Stimulated activated CD8-positive, alpha-beta memory T cell treated with anti-CD3 and anti-CD28 coated beads, Interleukin-4, amount 100 ng/mL, for 1 hour (primary cell): ENCODE measurements at places on chromosomes 11 and 22.

DNA sequence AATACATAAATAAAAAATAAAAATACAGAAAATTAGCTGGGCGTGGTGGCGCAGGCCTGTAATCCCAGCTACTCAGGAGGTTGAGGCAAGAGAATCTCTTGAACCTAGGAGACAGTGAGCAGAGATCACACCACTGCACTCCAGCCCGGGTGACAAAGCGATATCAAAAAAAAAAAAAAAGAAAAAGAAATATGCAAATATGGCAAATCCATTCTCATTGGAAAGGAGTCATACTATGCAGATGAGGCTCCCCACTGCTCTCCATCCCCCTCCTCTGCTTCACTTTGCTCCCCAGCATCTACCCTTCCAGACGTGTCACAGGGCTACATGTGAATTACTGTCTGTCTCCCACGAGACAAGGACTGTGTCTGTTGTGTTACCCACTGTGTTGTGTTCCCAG, 36.3 kb upstream of the PDGFB start:
- no peak for DNase-seq

GRCh38 chr11:134524896-134525845, 113.1 kb upstream of the B3GAT1 start:
- DNase-seq, result no peak

- DNase-seq, result no peak
These were observed 4.8 kb upstream of the SUN2 start for GRCh38 chr22:38760477-38761201.

DNA sequence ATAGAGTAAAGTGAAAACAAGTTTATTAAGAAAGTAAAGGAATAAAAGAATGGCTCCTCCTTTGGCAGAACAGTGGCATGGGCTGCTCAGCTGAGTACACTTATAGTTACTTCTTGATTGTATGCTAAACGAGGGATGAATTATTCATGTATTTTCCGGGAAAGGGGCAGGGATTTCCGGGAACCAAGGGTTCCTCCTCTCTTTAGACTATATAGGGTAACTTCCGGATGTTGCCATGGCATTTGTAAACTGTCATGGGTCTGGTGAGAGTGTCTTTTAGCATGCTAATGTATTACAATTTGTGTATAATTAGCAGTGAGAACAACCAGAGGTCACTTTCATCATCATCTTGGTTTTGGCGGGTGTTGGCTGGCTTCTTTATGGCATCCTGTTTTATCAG, 23.5 kb upstream of the SPTY2D1 start:
- DNase-seq, result no peak

- DNase-seq, result no peak
These were observed 53.4 kb upstream of the ANO1 start for GRCh38 chr11:70024773-70025045.

- DNase-seq, result no peak
These were observed 24.9 kb upstream of the CBX7 start for GRCh38 chr22:39177456-39177775.

GRCh38 chr22:16933291-16934282, 74.4 kb downstream of the GAB4 start:
- no peak for DNase-seq

GRCh38 chr11:30801357-30801756, 215.2 kb upstream of the MPPED2 start:
- no peak for DNase-seq

DNA sequence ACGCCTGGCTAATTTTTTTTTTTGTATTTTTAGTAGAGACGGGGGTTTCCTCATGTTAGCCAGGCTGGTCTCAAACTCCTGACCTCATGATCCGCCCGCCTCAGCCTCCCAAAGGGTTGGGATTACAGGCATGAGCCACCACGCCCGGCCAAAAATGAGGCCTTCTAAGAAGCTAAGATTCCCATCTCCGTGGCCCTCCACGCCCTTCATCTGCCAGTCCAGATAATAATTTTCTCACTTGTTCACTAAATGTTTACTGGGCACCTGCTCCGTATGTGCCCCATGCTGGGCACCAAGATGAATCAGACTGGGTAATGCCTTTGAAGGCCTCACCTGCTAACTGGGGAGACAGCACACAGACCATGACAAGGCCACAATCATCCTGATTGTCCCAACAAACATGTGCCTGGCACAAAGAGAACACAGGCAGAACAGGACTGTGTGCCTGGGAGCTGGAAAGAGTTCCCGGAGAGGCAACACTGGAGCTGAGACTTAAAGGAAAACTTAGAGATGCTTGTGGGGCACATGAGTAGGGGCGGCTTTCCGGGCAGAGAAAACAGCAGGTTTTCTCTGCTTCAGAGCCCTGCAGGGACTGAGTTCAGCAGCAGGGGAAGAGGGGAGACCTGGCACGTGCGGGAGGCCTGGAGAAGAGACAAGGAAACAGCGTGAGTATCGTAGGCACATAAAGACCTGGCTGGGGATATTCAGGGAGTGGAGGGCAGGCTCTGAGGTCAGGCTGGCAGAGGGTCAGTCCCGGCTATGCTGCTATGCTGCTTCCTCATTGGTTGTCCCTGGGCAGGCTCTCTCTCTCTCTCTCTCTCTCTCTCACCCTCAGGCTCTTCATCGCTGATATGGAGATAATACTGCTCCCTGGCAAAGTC, 2.4 kb downstream of the KIAA0930 start:
- DNase-seq, result no peak
